Fibroblast of villous mesenchyme (primary cell): ENCODE measurements at places on chromosomes 2 and 18.

DNA sequence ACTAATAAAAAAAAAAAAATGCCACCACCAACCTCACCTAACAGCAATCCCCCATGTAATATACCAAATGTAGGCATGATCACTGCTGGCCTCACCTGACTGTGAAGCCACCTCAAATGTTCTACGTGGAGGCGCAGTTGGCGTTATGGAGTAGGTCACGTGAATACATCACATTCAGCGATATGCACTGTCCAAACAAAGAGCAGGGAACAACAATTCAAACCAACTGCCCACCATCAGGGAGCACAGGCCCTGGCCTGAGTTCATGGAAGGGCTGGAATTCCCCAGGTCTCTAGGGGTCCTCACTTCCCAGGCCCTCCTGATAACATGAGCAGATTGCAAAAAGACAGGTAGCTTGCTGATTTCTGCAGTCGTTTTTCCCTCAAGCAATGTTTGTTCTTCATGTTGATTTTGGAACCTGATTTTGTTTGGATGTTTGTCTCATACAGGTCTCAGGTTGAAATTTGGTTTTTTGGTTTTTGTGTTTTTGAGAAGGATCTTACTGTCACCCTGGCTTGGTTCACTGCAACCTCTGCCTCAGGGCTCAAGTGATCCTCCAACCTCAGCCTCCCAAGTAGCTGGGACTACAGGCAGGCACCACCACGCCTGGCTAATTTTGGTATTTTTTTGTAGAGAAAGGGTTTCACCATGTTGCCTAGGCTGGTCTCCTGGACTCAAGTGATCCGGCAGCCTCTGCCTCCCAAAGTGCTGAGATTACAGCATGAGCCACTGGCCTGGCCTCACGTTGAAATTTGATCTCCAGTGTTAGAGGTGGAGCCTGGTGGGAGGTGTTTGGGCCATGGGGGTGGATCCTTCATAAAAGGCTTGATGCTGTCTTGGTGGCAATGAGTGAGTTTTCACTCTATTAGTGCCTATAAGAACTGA is 15.5 kb downstream of the TBC1D8 start:
- DNase-seq, result no peak

- peak; percentile 40 for DNase-seq
Observed at GRCh38 chr2:12287220-12287751, 429.4 kb upstream of the TRIB2 start.

DNA sequence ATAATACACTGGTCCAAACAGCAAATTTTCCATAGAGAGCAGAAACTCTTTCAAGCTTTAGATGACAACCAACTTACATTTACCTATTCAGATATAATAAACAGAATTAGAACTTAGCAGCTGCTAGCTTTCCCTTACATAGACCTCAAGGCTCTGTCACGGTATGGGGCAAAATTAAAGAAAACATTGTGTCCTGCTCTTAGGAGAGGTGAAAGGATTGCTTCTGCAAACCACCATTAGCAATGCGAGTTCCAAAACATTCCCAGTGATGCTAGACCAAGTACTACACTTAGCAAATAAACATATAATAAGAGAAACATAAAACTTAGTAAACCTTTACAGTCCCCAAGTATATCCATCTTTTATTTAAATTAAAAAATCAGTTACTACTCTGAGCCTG is 183.3 kb downstream of the CAMKMT start:
- no peak for DNase-seq

- DNase-seq, result no peak
Observed at GRCh38 chr2:7721413-7721995, 804.3 kb downstream of the RNF144A start.
